Esophagus squamous epithelium (tissue), 5 donors: ENCODE measurements at places on chromosomes 16 and 17.

- DNase-seq = no peak
These were observed 40.7 kb downstream of the RGS9 start for GRCh38 chr17:65177901-65178300.

GRCh38 chr17:66727634-66728570 lies 107.0 kb upstream of the CACNG5 start:
- no peak for DNase-seq

- DNase-seq = no peak
These were observed 412.8 kb downstream of the ZFHX3 start for GRCh38 chr16:72635104-72635503.

- no peak for DNase-seq
These were observed 59.4 kb downstream of the MGAT5B start for GRCh38 chr17:76927577-76927976.

DNA sequence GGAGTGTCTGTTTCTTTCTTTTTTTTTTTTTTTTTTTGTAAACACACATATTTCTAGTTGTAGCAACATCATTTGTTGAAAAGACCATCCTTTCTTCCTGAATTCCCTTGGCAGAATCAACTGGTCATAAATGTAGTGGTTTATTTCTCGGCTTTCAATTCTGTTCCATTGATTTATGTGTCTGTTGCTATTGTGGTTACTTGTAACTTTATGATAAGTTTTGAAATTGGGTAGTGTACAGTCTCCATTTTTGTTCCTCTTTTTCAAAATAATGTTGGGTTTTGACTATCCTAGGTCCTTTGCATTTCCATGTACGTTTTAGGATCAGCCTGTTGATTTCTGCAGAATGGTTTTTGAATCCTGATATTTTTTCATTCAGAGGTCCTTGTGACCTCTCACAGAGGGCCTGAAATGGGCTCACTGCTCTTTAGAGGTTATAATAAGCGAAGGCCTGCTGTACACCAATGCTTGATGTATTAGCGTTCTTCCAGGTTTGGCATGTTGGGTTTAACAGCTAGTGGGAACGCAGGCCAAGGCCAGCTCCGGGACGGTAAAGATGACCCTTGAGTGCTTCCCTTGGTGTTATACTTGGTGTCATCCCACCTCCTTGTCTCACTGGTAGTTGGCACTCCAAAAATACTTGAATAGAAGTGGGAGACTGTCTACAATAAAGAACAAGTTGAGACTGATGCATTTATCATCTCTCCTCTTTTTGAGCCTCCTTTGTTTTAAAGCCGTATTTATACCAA lies 43.8 kb downstream of the ZNRF1 start:
- DNase-seq = no peak

- DNase-seq = no peak
These were observed 453.3 kb downstream of the KCNJ2 start for GRCh38 chr17:70622368-70623260.

DNA sequence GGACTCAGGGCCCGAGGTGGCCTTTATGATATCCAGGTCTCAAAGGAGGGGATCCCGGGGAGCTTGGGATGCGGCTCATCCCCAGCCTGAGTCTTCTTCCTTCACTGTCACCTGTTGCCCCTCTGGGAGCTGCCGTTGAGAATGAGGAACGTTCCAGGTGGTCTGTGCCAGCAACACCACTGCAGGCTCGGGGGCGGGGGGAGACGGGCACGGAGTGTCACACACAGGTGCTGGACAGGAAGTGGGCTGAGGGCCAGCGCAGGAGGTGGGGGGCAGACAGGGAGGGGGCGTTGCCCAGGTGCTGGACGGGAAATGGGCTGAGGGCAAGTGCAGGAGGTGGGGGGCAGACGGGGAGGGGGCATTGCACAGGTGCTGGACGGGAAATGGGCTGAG lies 28.2 kb downstream of the METRNL start:
- DNase-seq = no peak

GRCh38 chr16:72429671-72430081 lies 257.7 kb upstream of the PMFBP1 start:
- no peak for DNase-seq

- no peak for DNase-seq
These were observed 334.1 kb downstream of the KCNJ2 start for GRCh38 chr17:70503449-70503848.

- no peak for DNase-seq
These were observed 42.8 kb upstream of the ZC3H18 start for GRCh38 chr16:88527186-88527936.

GRCh38 chr17:48409607-48410006 lies 20.4 kb downstream of the SKAP1 start:
- DNase-seq = no peak

GRCh38 chr17:30933966-30934365 lies 12.2 kb downstream of the ADAP2 start:
- DNase-seq = no peak

DNA sequence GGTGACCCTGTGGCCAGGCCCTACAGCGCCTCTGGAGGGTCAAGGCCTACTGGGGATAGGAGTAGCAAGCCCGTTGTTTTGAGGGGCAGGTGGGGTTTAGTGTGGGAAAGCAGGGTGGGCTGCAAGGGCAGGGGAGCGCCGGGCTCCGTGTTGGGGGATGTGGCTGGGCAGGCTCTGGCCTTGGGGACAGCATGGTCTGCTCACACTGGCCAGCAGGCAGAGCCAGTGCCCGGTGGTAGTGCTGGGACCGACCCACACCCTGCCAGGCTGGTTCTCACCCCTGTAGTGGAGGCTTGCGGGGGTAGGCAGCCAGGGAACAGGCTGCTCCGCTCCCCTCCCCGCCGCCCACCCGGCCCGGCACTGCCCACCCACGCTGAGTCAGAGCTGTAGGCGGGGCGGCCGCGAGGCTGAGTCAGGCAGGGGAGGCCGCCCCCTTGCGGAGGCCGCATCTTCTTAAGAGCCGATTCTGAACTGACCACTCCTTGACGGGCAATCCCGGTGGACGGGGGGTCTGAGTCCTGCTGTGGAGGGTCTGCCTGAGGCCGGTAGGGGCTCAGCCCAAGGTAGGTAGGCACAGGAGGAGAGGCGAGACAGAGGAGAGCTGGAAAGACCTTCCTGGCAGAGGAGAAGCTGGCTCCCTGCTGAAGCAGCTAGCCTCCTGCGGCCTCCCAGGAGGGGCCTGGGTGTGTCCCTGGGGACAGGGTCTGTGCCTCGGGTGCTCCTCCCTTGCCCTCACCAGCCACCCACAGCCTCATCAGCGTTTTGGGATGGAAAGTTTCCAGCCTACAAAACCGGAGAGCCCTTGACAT lies 62.4 kb downstream of the BAIAP2 start:
- DNase-seq = no peak

DNA sequence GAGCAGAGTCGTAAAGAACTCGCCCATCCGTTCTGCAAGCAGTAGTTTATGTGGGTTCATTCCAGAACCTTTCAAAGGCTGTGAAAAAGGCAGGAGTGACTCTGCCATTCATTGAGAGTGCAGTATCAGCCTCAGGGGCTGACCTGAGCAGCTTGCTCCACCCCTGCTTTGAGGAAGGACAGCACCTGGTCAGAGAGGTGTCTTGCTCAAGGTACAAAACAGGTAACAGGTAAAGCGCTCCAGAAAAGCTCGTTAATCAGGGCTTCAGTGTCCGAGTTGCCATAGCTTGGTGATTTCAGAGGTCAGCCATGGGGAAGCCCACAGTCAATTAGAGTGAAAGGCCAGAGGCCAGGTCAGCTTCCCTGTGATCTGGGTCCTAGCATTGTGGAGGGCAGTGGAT lies 251.1 kb downstream of the ABCC12 start:
- DNase-seq = no peak

GRCh38 chr17:54838651-54839421 lies 61.8 kb upstream of the TOM1L1 start:
- no peak for DNase-seq

GRCh38 chr17:72604518-72604917 lies 483.7 kb downstream of the SOX9 start:
- DNase-seq = no peak

DNA sequence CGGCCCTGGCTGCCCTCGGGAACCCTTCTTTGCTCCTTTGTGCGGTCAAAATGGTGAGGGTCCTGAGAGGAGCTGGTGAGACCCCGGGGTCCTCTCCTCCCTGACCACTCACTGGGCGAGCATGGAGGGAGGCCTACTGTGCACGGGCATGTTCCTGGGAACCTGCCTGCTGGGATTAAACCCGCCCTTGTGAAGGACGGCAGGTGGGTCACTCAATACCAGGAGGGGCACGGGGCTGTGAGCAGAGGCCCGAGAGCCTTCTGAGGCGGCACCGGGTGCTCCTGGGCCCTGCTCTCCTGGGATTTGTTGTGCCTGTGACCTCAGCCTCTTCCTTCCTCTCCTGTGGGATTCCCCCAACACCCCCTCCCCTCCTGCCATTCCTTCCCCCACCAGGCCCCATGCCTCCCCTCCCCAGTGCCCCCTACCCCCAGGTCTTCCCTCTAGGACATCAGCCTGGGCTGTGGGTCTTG lies 19.7 kb downstream of the METRNL start:
- DNase-seq = no peak

- DNase-seq = no peak
These were observed 1.1 kb downstream of the CACNB1 start for GRCh38 chr17:39196241-39196807.

DNA sequence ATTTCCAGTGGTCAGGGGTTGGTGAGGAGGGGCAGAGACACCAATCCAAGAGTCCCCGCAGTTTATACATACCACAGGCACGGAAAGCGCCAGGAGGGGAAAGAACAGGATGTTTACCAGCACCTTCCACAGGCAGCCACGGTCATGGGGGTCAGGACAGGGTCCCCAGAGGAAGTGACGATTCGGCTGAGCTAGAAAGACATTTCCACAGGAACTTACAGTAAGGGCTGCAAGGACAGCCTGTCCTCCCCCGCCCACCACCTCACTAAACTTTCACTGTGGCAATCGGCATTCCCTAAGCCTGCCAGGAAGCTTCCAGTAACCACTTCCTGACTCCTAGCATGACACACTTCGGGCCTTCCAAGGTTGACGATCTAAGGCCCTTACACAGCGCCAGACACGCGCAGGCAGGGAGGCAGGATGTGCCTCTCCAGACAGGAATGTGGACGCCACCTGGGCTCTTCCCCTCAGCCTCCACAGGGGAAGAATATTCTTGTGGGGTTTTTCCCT lies 1.2 kb upstream of the MT2A start:
- DNase-seq = peak; percentile 49

GRCh38 chr16:71672125-71672524 lies 46.1 kb downstream of the MARVELD3 start:
- DNase-seq = no peak

GRCh38 chr17:1913702-1914101 lies 83.9 kb downstream of the RPA1 start:
- DNase-seq = no peak

- no peak for DNase-seq
These were observed 5.9 kb downstream of the FAHD1 start for GRCh38 chr16:1832838-1833454.

GRCh38 chr17:35428229-35428628 lies 4.1 kb downstream of the SLFN12 start:
- DNase-seq = no peak

- no peak for DNase-seq
These were observed 62.9 kb downstream of the SMURF2 start for GRCh38 chr17:64599187-64599676.

DNA sequence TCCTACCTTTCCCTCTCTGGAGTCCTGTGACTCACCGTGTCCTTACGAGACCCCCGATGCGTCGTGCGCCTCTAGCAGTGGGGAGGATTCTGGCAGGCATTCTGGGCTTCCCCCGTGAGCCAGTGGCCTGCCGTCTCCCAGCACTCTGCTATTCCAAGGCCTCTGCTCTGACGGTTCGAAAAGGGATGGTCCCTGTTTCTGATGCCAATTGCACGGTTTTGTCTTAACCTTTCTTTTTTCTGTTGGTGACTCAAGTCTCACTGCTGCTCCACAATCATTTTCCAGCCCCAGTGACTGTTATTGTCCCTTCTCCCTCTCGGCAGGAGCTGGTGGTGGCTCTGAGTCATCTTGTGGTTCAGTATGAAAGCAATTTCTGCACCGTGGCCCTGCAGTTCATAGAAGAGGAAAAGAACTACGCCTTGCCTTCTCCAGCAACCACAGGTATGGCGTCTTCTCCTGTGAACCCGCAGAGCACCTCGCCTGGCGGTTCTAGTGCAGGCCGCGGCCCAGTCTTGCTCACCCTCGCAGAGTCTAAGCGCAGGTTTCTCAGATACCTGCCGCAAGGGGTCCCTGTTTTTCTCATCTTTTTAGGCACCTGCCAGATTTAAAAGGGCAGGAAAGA lies 100.1 kb upstream of the CHMP6 start:
- no peak for DNase-seq

- DNase-seq = no peak
These were observed 2.1 kb downstream of the TRAF7 start for GRCh38 chr16:2157480-2158261.
